Activated CD4-positive, CD25-positive, alpha-beta regulatory T cell treated with anti-CD3 and anti-CD28 coated beads, Interleukin-2, amount 50 U/mL, for 16 hours (primary cell): ENCODE measurements at places on chromosomes 16 and 17.

GRCh38 chr16:1024138-1024537 lies 42.6 kb downstream of the SOX8 start:
- DNase-seq = no peak

DNA sequence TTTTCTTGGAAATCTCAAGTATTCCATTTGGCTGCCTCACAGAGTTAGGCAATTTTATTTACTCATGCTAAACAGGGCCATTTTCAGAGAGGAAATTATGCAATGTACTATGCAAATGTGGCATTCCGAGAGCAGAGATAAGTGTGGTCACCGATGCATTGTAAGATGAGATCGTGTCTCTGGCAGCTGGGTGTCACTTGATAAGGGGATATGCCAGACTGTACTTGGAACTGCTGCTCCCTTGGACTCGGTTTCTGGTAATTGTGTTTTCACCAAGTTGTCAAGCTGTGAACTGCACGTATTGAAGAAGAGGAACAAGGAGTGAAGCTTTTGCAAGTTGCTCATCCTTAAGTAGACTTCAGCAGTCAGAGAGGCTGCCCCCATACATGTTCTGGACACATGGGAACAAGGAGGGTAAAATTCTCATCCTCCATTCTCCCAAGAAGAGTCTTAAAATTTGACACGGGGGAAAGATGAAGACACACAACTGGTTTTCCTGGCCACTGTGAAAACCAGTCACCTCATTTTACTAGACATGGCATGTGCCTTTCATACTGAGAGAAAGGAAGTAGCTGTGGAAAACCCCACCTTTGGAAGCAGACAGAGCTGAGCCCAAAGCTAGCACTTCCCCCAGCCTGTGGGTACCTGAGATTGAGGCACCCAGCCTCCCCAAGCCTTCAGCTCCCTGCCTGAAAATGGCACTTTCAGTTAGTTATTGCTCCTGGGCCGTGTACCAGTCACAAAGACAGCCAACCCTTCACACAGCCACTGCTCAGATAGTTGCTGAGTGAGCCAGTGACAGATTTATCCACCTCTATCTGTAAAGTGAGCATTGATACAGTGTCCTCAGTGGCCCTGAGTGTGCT lies 150.7 kb downstream of the SOCS1 start:
- DNase-seq = no peak

GRCh38 chr17:8862213-8863056 lies 5.0 kb downstream of the PIK3R6 start:
- no peak for DNase-seq

DNA sequence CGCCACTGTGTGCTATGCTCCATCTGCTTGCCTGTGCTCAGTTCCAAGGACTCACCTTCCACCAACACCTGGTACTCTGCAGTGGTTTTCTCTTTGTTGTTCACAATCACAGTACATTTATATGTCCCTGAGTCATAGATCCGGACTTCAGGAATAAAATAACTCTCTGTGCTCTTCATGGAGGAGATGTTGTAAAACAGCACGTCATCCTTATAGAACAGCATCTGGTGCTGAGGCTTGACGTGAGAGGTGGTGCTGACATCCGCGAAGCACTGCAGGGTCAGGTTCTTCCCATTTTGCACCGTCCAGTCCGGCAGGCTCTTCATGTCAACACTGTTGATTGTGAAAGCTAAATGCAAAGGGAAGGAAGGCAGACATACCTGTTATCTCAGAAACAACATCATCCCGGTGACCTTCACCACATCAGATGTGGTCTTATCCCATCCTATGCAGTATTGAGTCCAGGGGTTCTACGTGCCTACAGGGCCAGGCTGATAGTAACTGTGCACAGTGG lies 12.8 kb downstream of the PECAM1 start:
- no peak for DNase-seq

- no peak for DNase-seq
These were observed 30.1 kb downstream of the NLRC3 start for GRCh38 chr16:3546986-3547682.

DNA sequence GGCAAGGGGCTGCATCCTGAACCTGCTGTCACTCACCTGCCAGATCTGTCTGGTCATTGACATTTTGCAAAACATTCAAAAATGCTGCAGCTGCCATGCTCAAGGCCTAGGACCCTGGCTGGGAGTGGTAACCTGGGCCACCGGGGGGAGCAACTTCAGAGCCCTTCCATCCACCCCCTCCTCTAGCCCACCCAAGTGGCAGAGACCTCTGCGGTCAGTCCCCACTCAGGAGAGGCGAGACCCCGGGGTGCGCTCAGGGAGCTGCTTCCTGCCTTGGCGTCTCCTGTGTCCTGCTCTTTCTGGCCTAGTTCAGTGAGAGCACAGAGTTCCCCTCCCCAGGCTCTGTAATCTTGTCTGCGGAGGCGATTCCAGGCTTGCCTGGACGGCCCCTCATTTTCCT lies 108.8 kb downstream of the CCDC182 start:
- no peak for DNase-seq

GRCh38 chr17:4998027-4998731 lies 429 bp downstream of the KIF1C start:
- DNase-seq = no peak

GRCh38 chr17:40320756-40321523 lies 12.0 kb downstream of the RARA start:
- no peak for DNase-seq

DNA sequence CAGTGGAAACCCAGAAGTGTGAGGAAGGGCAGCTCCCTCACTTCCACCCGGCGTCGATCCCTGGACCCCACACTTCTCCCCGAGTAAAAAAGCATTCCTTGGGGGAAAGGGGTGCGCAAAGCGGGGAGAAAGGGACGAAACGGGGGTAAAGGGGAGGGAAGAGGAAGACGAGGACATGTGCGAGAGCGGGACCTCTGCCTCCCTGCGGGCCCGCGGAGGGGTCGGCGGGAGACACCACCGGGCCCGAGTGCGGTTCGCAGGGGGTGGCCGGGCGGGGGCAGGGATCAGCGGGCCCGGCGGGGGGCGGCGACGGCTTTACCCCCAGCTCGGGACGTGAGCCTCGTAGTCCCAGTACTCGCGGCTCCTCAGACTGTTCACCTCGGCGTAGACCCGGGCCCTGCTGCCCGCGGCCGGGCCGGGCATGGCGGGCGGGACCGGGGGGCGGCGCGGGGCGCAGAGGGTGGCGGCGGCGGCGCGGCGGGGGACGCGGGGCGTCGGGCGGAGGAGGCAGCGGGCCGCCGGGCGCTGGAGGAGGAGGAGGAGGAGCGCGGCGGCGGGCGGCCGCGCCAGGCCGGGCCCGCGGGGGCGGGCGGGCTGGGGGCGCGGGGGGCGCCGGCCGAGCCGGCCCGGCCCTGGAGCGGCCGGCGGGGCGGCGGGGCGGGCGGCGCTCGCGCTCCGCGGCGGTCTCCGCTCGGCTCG lies 443 bp downstream of the CSNK2A2 start:
- no peak for DNase-seq

DNA sequence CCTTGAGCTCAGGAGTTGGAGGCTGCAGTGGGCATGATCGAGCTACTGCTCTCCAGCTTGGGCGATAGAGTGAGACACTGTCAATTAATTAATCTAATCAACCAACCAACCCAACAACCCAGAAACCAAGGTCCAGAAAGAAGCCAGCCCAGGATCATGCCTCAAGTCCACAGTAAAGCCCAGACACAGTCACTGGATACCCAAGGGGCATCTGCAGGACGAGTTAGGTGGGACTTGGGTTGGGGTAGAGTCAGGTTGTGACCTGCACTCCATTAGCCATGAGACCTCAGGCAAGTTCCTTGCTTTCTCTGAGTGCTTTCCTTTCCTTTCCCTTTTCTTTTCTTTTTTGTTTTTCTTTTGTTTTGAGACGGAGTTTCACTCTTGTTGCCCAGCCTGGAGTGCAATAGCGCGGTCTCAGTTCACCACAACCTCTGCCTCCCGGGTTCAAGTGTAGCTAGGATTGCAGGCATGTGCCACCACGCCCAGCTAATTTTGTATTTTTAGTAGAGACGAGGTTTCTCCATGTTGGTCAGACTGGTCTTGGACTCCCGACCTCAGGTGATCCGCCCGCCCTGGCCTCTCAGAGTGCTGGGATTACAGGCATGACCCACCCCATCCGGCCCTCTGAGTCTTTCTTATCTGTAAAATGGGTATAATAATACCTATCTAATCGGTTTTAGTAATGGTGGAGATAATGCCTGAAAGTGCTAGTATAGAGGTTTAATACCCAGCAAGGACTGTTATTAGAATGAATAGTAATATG lies 3.5 kb upstream of the HSD17B1 start:
- DNase-seq = no peak

- no peak for DNase-seq
These were observed 117.7 kb downstream of the ABCC1 start for GRCh38 chr16:16067127-16067526.

DNA sequence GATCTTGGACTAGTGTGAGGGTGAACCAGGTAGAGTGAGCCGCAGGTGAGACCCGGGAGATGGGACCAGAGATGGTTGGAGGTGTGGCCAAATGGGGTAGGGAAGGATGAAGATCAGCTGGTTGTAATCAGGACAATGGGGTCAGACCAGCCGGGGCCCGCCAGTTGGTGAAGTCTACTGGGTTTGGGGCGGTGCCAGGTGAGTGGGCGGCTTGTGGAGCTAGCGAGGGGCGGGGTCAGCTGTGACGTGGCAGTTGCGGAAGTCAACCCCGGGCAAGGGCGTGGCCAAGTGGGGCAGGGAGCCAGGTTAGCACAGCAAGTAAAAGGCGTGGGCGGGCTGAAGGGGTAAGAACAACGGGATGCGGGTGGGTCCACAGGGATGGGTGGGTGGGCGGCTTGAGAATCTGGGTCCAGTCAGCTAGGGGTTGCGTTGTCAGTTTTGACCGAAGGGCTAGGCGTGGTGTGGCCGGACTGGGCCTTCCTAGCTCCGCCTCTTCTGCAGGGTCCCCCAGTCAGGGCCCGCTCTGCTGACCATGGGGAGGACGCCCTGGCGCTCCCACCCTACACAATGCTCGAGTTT lies 25.5 kb upstream of the ALKBH5 start:
- peak; percentile 78 for DNase-seq

- no peak for DNase-seq
These were observed 8.5 kb downstream of the TELO2 start for GRCh38 chr16:1501630-1502029.

DNA sequence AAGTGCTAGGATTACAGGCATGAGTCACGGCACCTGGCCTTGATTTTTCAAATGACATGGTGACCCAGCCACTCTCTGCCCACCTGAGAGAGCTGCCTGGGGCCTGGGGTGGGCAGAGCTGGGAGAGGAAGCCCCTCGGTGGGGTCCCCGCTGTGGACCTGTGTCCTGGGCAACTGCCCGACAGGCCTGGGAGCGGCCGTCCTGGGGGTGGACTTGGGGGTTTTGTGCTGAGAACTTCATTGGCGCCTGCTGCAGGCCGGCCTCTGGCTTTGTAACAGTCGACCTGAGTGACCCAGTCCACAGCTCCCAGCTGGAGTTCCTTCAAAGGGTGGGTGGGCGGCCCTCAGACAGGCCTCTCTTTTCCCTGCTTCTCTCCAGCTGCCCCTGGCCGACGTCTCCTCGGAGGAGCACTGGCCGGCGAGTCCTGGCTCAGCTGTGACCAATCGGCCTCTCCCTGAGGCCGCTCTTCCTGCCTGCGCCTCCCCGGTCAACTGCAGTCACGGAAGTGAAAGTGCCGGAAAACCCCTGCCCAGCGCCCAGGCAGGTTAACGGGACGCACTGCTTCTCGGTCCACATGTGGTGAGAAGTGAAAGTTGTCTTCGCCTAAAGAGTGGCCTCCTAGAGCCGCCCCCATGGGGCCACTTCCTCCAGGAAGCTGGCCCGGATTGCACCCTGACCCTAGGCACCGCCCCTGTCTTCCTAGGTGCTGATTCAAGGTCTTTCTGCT lies 5.5 kb downstream of the CBFA2T3 start:
- no peak for DNase-seq

GRCh38 chr17:76911299-76912017 lies 43.3 kb downstream of the MGAT5B start:
- no peak for DNase-seq

DNA sequence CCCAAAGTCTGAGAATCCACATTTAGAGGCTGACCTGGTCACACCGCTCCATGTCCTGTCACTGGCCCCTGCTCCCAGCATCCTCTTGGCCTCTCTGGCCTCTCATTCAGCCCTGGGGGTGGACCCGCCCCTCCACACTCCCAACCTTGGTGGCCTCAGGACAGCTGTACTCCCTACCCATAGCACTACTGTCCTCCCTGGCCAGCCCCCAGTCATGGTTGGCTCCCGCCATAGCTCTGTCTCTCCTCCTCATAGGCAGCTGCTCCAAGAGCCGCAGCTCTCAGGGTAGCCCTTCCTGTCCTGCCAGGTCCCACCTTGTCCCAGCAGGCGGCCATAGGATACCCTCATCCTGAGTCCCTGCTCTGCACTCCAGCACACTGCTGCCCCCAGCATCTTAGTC lies 38.0 kb upstream of the PHB1 start:
- no peak for DNase-seq

DNA sequence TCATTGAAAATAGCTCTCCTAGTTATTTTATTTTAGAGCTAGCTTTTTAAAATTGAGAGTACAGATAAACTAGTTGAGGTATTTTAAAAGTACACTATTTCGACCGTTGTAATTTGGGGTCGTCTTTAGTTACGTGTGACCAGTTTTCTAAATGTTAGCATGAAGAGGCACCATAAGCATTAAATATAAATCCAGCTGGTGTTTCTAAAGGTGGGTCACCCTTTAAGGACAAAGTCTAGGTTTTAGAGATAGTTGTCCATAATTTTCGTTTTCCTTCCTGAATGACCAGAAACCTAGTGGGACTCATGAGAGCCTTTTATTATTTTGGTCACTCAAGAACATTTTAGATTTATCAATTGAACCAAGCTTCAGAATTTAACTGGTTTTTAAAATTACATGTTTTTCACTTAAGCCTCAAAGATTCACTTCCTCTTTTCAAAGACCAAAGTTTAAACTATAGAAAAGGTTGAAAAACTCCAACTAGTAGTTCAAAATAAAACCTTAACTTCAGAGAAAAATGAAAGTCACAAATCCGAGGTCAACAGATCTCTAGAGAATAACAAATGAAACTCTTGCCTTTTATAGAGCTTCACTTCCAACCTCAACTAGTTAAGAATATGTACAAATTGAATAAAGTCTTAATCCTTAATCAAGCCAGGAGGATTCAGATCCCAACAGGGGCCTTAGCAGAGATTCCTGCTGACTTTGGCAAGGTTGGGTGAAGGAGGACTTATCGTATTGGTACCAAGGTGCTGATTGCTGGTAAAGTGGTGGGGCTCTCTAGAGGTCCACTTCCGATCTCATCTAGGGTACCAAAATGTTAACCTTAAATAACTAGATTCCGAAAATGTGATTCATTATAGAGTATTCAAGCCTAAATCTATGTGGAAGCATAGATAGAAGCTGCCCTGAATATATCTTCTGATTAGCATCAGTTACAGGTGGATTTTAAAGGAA lies 32.5 kb downstream of the PHKB start:
- DNase-seq = no peak
